Pulmonary artery endothelial cell (primary cell): ENCODE measurements at places on chromosomes 3 and 15.

GRCh38 chr15:77871852-77872371 is 205.6 kb downstream of the TBC1D2B start:
- DNase-seq, result no peak

- DNase-seq, result no peak
These were observed 8.4 kb downstream of the SHF start for GRCh38 chr15:45179221-45179985.

DNA sequence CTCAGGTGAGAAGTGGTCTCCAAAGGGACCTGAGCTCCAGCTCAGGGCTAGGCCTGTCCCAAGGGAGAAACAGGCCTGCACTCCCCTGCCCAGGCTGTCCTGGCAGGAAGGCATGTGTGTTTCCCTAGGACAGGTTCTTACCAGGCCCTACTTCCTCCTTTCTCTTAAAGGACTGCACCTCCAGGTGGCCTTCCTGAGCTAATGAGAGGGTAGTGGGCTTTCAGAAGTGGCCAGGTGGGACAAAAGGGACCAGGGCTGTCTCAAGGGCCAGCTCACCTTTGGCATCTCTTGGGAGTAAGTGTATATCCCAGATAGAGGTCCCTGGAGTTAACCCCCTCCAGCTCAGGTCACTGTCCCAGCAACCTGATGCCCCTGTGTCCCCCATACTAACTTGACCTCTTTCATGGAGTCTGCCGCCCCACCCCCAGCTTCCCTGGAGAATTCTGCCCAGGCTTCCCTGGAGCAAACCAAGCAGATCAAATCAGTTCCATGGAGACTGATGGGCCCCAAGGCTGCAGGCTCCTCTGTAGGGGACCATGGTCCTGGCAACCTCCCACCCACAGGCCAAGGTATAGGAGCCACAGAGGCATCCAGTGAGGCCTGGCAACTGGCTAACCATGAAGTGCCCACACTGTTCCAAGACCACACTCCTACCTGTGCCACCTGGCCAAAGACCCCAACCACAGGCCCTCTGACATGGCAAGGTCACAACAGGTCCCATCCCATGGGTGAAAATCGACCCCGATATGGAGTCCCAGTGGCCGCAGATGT is 67.6 kb downstream of the ZNF445 start:
- DNase-seq, result no peak

- no peak for DNase-seq
These were observed 32.0 kb downstream of the PLOD2 start for GRCh38 chr3:146128939-146129338.

- DNase-seq, result peak; percentile 66
These were observed at the start of gene P4HTM for GRCh38 chr3:48989796-48990635. TSS of gene P4HTM (plus strand) at chr3:48990241. CDS start at chr3:48990257, 16 bp downstream.
